ENCODE measurements at places on chromosomes 12 and 14.
A peak's percentile ranks its signal among the peaks of the same experiment; 100 is the strongest.

DNA sequence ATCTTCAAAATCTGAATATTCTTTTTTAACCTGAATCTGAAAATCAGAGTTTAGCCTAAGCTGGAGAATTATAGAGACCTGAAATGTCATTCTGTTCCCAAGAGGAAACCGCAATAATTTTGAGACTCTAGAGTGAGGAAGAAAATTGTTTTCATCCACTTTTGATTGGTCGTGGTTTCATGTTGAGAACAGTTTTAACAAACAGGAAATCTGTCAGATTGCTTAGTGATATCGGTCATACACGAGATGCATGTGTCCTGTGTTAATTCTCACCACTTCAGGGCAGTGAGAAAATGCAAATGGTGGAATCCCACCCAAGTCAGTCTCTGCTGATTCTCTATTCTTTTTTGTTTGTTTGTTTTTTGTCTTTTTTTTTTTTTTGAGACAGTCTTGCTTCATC is 1498.5 kb upstream of the TMEM132C start:
- DNase-seq, result no peak

DNA sequence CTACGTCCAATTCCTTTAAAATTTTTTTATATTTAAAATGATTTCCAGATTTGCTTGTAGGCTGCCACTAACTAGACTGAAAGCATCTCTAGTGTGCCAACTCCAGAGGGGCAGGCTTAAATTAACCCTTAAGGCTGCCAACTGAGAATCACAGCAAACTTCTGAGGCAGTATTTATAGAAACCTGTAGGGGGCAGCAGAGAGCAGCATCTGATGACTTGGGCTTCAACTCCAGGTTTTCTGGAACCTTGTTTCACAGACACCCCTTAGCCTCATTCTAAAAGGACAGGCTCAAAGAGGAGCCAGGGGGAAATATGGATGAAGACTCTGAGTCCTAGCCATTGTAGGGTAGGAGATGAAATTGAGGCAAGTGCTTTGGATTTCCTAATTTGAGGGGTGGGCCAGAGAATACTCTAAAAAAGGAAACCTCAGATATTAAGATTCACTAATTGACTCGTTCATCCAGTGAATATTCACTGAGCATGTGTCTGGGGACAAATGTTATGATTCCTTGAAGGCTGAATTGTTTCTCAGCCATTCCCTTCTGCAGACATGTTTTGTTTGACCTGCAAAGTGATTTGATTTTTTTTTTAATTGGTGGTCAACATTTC is 63.3 kb upstream of the HSPB8 start:
- no peak for DNase-seq

DNA sequence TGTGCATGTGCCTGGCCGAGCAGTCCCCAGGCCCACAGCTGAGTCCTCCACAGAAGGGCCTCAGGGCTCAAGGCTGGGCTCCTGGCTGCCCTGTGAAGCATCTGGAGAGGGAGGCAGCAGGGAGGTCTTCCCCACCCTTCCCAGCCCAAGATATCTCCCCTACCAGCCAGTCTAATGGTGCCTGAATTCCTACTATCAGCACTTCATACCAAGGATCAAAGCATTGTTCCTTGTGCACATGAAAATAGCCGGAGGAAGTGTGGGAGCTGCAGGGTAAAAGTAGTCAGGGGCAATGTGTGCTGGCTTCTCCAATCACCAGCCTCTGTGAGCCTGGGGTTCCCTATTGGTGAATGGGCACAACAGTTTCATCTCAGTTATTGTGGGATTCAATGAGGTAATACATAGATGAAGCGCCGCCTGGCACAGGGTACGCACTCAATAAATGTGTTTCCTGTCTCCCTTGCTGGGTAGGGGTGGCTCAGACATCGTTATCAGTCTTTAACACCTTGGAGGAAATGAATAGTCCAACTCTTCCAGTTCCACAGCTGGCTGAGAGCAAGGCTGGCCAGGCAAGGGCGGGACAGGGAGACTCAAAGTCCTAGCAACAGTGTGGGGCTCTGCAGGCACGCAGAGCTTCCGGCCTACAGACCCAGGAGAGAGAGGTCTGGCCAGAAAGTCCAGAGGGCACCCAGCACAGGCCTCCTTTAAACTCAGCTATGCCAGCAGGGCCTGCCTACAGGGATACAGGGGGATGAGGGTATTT is 39.1 kb upstream of the PNMA1 start:
- DNase-seq, result no peak

DNA sequence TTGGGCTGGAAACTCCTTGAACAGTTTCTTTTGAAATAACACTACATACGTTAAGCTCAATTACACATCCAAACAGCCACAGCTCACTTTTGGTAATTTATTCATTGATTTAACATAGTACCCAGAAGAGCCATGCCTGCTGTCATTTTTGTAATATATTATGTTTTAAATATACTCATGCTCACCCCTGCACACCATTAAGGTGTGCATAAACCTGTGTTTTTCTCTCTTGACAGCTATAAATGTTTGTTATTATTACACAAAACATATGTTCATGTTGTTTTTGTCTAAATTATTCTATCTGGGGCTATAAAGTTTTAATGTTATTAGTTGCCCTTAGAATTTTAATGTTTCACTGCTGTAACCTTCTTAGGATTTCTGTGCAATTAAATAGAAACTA is 296.1 kb downstream of the AKAP6 start:
- no peak for DNase-seq

GRCh38 chr14:103052407-103052806 is 4.9 kb downstream of the CDC42BPB start:
- DNase-seq, result no peak

DNA sequence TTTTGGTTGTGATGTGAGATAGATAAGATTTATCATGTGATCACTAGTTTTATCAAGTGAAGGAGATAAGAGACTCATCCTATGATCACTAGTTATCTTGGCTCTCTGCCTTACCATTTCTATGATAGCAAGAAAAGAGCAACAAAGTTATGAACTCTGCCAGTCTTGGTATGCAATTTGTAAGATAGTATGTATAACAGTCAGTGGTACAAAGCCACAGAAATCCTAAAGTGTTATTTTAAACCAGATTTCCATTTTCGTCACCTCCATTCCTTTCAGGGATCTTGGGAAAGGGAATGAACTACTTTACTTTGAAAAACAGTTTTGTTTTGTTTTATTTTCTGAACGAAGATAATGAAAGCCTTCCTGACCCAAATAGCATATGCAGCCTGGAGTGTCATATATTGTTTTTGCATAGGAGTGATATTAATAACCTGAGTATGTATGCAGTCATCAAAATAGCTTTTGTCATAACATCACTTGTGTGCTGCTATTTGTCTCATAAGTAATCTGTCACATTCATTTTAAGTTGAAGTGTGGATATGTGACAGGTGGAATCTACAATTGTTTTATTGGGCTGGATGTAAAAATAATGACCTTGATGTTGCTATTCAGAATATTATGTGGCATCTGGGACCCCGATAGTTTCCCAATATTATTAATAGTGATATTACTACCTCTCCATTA is 35.0 kb downstream of the FLRT2 start:
- DNase-seq, result no peak

DNA sequence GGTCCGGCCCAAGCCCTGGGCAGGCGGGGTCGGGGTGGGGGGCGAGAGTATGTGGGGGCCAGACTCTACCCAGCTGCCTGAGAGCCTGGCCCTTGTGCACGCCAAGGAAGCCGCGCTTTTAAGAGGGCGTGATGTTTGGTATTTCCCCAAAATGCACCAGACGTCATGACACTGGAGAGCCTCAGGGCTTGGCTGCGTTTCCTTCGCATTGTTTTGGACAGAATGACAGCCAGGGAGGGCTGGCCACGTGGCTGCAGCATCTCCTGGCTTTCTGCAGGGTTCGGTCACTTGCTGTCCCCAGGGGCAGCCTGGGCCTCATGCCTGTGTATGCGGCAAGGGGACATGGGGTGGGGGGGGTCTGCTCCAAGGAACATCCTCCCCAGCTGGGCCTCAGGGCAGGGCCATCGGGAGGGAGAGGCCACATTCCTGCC is 16.1 kb upstream of the NUDT14 start:
- DNase-seq, result peak; percentile 23
